ENCODE measurements at places on chromosomes 1 and 21.

GRCh38 chr1:13935336-13935735, 235.3 kb downstream of the PRDM2 start:
- DNase-seq = no peak

GRCh38 chr1:206676499-206676898, 8.2 kb upstream of the MAPKAPK2 start:
- DNase-seq = no peak

- no peak for DNase-seq
These were observed 45.8 kb upstream of the RGS1 start for GRCh38 chr1:192529811-192530210.

- DNase-seq = no peak
These were observed 187.0 kb downstream of the TPR start for GRCh38 chr1:186188004-186188539.
